A549 treated with CpdA at 1 μM for 4 hours (cell line): ENCODE measurements at places on chromosomes 1 and 21. TPM values are rescaled to one million over a fixed set of nuclear protein-coding genes. Genes with fewer than 3 reads are reported as not detected.

Gene OR2L3
- total RNA-seq = not detected in 5 replicates

Gene SPRR1B
- not detected in 5 replicates for total RNA-seq

Gene OR2L13
- total RNA-seq = not detected in 5 replicates

Gene CFHR3
- 0.09 to 0.23 TPM (median 0.13 TPM) in 4 of 5 replicates, not detected in the other for total RNA-seq

Gene TLCD4
- total RNA-seq = 8.1 to 12.2 TPM (median 8.7 TPM) in 5 replicates

Gene KCNJ9
- total RNA-seq = 0.06 TPM in 1 of 5 replicates, not detected in the others

Gene TBX19
- total RNA-seq = 0.49 to 0.96 TPM (median 0.87 TPM) in 5 replicates

Gene NOS1AP
- 0.24 to 0.98 TPM (median 0.43 TPM) in 5 replicates for total RNA-seq

Gene LEMD1
- total RNA-seq = not detected in 5 replicates

Gene NBPF4
- total RNA-seq = 0.13 to 0.24 TPM (median 0.18 TPM) in 5 replicates

Gene TSPAN1
- 1.6 to 3.1 TPM (median 2.6 TPM) in 5 replicates for total RNA-seq

Gene KRTAP12-4
- not detected in 5 replicates for total RNA-seq

Gene HNRNPCL1
- total RNA-seq = not detected in 5 replicates

Gene PADI2
- 1.2 to 1.4 TPM (median 1.3 TPM) in 5 replicates for total RNA-seq

Gene TIAM1
- total RNA-seq = 0.39 to 0.66 TPM (median 0.49 TPM) in 5 replicates

Gene ERG
- 0.03 to 0.14 TPM (median 0.08 TPM) in 4 of 5 replicates, not detected in the other for total RNA-seq

Gene IL19
- not detected in 5 replicates for total RNA-seq

Gene DENND2D
- 1.1 to 1.6 TPM (median 1.5 TPM) in 5 replicates for total RNA-seq

Gene LRRC71
- 0.15 to 0.24 TPM (median 0.17 TPM) in 4 of 5 replicates, not detected in the other for total RNA-seq

Gene CRYZ
- total RNA-seq = 61.6 to 67.7 TPM (median 63.4 TPM) in 5 replicates

Gene FAM110D
- 0.01 to 0.06 TPM in 2 of 5 replicates, not detected in the others for total RNA-seq

Gene ADGRL4
- total RNA-seq = not detected in 5 replicates

Gene OLIG2
- not detected in 5 replicates for total RNA-seq

Gene HTR6
- 0.10 to 0.15 TPM (median 0.14 TPM) in 3 of 5 replicates, not detected in the others for total RNA-seq

Gene LDLRAD2
- total RNA-seq = 0.10 to 0.33 TPM (median 0.14 TPM) in 5 replicates

Gene SYT14
- total RNA-seq = 0.03 to 0.11 TPM (median 0.06 TPM) in 5 replicates

Gene THEM5
- not detected in 5 replicates for total RNA-seq

Gene FAM72D
- 6.1 to 7.5 TPM (median 6.6 TPM) in 5 replicates for total RNA-seq

Gene ZNF648
- not detected in 5 replicates for total RNA-seq

Gene ADAM30
- total RNA-seq = not detected in 5 replicates

Gene OR2L2
- total RNA-seq = 0.01 TPM in 1 of 5 replicates, not detected in the others

Gene STIL
- total RNA-seq = 9.7 to 12.0 TPM (median 9.8 TPM) in 5 replicates

Gene PRRX1
- 0.03 TPM in 2 of 5 replicates, not detected in the others for total RNA-seq

Gene KIF21B
- total RNA-seq = 1.8 to 3.8 TPM (median 2.8 TPM) in 5 replicates

Gene RBBP5
- total RNA-seq = 12.6 to 16.7 TPM (median 13.6 TPM) in 5 replicates

Gene SLC16A4
- total RNA-seq = 26.5 to 40.2 TPM (median 37.4 TPM) in 5 replicates

Gene ARHGEF16
- total RNA-seq = 3.2 to 5.9 TPM (median 5.4 TPM) in 5 replicates

Gene PCAT6
- total RNA-seq = 2.5 to 3.9 TPM (median 3.6 TPM) in 5 replicates

Gene SSX2IP
- 11.1 to 14.5 TPM (median 12.6 TPM) in 5 replicates for total RNA-seq

Gene LCE6A
- total RNA-seq = not detected in 5 replicates
